ENCODE measurements at places on chromosomes 7 and 10. TPM values are rescaled to one million over a fixed set of nuclear protein-coding genes. Genes with fewer than 3 reads are reported as not detected.
A peak's percentile ranks its signal among the peaks of the same experiment; 100 is the strongest.

- no peak overlapping the region for H3K4me3 ChIP-seq
- no peak for DNase-seq
- no peaks in the 10 kb centered on the region for H3K4me1 ChIP-seq
- no peak overlapping the region for H3K27ac ChIP-seq
- H3K36me3 ChIP-seq: peaks cover 5% of the 10 kb centered on the region
- H3K27me3 ChIP-seq: no peaks in the 10 kb centered on the region
Measured at GRCh38 chr7:138510003-138510402, 49.9 kb downstream of the TRIM24 start.

DNA sequence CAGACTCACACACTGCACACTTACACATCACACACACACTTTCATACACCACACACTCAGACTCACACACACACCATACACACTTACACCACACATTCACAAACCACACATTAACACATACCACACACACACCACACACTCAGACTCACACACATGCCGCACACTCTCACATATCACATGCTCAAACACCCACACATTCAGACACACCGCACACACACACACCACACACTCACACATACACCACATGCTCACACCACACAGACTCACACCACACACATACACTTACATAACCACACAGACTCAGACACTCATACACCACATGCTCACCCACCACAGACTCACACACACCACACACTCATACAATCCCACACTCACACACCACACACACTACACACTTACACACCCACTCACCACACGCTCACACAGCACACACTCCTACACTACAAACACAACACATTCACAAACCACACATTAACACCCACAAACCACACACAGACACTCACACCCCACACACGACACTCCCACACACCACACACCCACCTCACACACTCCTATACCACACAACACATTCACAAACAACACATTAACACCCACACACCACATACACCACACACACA, 125.4 kb downstream of the EVX1 start:
- no peak overlapping the region for H3K4me3 ChIP-seq
- peaks cover 9% of the 10 kb centered on the region for H3K4me1 ChIP-seq
- DNase-seq: no peak

DNA sequence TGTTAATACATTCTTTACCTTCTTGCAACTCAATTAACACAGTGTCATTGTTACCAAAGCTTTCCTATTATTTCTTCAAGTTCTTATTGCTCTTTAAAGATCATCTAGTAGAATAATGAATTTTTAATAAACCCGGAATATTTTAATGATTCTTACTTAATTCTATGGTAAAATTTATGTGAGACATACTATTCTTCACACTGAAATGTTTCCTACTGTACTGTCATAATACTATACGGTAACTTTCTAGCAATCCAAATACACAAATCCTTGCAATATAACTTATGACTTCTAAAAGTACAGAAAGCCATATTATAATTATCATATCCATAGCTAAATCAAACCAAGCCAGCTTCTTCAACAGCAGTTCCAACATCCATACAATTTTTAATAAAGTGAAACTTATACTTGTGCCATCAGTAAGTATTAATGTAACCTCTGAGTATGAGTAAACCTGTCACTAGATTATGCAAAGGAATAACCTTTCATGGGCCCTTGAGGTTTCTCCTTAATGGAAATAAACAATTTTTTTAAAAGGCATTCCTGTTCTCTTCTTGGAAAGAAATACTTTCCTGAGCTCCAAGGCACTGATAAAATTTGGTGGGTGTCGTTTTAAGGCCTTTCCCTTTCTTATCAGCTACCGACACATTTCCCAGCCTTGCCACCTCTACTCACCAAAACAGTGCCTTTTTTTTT, 87.4 kb downstream of the IMMP2L start:
- no peaks in the 10 kb centered on the region for H3K27me3 ChIP-seq
- H3K27ac ChIP-seq: no peak overlapping the region
- H3K36me3 ChIP-seq: no peaks in the 10 kb centered on the region
- no peaks in the 10 kb centered on the region for H3K4me1 ChIP-seq
- peak; percentile 14 for DNase-seq

Gene PALD1
- under 0.01 TPM for total RNA-seq

DNA sequence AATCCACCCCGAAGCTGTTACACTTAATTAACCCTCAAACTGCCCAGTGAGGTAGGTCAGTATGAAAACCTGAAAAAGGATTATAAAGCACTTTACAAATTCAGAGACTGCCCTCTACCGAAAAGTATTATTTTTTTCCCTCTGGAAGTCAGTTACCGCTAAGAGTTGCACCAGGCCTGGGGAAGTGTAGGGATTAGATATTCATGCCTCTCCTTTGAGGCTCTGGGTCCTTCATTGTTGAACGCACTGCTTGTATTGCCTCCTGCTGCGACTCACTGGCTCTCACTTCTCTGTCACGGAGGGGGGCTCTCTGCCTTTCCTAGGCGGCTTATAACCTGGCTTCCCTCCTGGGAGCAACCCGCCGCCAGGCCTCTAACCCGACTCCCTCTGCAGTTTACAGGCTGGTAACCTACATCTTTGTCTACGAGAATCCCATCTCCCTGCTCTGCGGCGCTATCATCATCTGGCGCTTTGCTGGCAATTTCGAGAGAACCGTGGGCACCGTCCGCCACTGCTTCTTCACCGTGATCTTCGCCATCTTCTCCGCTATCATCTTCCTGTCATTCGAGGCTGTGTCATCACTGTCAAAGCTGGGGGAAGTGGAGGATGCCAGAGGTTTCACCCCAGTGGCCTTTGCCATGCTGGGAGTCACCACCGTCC, 2.7 kb downstream of the RHBDD2 start:
- H3K27me3 ChIP-seq: no peaks in the 10 kb centered on the region
- H3K4me1 ChIP-seq: peaks cover 6% of the 10 kb centered on the region
- no peak for DNase-seq
- peaks cover 40% of the 10 kb centered on the region for H3K36me3 ChIP-seq

GRCh38 chr7:25742316-25742715, 409.7 kb upstream of the NFE2L3 start:
- H3K27ac ChIP-seq: no peak overlapping the region
- H3K4me1 ChIP-seq: no peaks in the 10 kb centered on the region

Gene PROSER2
- 1.4 TPM for total RNA-seq

Gene MTPN
- 58.8 TPM for total RNA-seq

Gene GNGT1
- not detected for total RNA-seq

DNA sequence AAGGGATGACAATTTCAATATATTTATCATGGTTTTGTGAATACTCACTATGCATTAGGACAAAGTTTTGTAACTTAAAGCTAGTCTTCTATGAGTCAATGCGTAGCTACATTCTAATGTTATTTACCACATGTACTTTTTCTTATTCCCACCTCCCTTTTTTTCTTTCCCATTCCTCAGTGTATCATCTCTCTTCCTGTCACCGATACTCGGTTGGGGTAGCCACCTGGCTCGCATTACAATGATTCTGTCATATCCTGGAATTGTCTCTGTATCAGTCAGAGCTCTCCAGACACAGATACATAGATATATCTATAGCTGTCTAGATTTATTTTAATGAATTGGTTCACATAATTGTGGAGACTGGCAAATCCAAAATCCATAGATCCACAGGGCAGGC, 9.8 kb upstream of the RALA start:
- peaks cover 15% of the 10 kb centered on the region for H3K4me1 ChIP-seq
- H3K27ac ChIP-seq: no peak overlapping the region
- no peaks in the 10 kb centered on the region for H3K27me3 ChIP-seq
- peak; percentile 76 for DNase-seq
- H3K36me3 ChIP-seq: no peaks in the 10 kb centered on the region
- no peak overlapping the region for H3K4me3 ChIP-seq

Gene SHTN1
- 1.4 TPM for total RNA-seq

Gene TMEM273
- not detected for total RNA-seq

DNA sequence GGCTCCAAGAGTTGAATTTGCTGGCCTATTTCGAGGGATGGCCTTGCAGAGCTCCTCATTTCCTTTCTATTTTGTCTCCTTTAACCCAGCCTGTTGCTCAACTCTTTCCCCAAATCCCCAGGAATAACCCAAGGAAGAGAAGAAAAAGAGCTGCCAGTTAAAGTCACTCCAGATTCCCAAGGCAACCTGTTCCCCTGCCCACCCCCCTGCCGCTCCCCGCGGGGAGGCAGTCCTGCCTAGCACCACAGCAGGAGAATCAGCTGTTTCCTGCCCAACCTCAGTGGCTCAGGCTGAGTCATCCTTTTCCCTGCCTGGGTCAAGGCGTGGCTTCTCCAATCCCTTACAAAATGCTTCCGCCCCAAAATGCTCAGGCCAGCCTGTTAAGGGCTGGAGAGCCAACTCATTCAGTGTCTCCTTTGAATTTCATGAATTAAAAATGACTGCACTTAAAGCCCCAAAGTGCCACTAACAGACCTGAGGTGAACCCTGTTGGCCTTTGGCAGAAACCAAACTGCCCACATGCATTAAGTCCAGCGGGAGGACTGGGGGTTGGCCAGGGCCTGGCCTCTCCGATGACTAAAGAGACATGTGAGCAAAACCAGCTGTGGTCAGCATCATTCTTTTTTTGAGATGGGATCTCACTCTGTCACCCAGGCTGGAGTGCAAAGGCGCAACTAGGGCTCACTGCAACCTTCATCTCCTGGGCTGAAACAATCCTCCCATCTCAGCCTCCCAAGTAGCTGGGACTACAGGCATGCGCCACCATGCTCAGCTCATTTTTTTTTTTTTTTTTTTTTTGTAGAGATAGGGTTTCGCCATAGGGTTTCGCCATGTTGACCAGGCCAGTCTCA, 83.2 kb upstream of the KIF5B start:
- no peaks in the 10 kb centered on the region for H3K36me3 ChIP-seq
- no peak overlapping the region for H3K4me3 ChIP-seq
- peaks cover 5% of the 10 kb centered on the region for H3K4me1 ChIP-seq
- no peaks in the 10 kb centered on the region for H3K27me3 ChIP-seq
- DNase-seq: peak; percentile 94
- H3K27ac ChIP-seq: peak overlapping the region; percentile 44

- H3K36me3 ChIP-seq: no peaks in the 10 kb centered on the region
- H3K27ac ChIP-seq: no peak overlapping the region
- H3K27me3 ChIP-seq: peaks cover 6% of the 10 kb centered on the region
- DNase-seq: peak; percentile 59
Measured at GRCh38 chr10:88793712-88794299, 8.7 kb upstream of the LIPM start.

DNA sequence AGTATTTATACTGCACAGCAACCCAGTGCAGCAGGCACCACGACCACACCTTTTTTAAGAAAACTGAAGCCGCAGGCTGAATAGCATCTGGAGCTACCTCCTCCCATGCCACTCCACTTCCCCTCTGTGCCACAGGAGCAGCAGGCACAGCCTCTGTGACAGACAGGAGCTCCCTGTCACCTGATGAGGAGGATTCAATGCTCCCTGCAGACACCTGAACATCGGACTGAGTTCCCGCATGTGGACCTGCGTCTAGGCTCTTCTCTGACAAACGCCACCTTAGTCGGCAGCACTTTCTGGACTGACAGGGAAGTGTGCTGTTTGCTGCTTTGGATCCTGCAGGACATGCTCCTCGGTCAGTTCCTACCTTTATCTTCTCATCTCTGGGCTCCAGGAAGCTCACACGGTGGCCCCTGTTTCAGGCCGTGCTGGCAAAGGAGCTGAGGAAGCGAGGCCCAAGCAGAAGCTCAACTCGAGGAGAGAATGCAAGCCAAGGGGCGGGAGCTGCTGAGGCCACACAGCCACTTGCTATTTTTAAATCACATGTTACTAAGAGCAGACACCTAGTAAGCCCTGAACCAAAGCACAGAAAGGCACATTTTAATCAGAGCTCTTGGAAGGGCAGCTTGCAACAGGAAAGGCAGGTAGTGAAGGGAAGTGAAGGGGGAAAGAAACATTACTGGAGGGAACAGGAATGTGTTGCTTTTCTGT, 56.6 kb downstream of the VOPP1 start:
- H3K4me1 ChIP-seq: peaks cover under 1% of the 10 kb centered on the region
- H3K27me3 ChIP-seq: no peaks in the 10 kb centered on the region
- no peak overlapping the region for H3K27ac ChIP-seq
- no peak for DNase-seq
- no peak overlapping the region for H3K4me3 ChIP-seq

DNA sequence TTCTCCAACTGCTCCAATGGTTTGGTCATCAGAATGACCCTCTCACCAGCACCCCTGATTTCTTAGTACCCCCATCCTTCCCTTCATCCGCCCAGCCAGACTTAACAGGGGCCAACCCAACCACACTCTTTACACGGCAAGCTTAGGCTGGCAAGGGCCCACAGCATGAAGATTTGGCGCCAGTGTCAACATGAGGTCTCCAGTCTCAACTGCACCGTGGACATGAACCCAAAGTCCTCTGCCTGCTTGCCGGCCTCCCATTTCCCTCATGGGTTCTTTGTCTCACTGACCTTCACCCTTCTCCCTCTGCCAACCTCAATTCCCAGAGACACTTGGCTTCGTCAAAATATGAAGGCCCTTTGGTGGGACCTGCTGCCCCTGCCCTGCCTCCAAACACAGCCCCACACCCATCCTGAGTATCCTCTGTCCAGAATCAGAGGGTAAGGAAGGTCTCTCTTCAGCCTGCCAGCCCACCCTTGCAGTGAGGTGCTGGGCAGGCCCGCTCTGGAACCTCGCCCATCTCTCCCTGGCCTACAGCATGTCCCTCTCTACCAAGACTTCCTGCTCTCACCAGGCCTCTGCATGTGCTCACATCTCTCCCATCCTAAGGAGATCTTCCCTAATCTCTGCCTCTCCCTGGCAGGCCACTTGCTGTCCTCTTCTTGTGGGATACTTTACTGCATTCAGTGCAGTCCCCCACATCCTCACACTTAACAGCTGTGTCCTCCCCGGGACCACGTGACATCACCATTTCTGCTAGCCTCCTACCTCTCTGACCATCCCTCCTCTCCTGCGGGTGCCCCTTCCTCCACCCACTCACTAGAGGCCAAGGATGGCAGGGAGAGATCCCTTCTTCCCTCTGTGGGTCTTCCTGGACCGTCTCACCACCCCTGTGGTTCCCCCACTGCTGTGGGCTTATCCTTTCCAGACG, 91.7 kb upstream of the ZMIZ1 start:
- no peak overlapping the region for H3K4me3 ChIP-seq
- peak overlapping the region; percentile 13 for H3K27ac ChIP-seq
- H3K36me3 ChIP-seq: no peaks in the 10 kb centered on the region
- DNase-seq: no peak
- H3K4me1 ChIP-seq: peaks cover 34% of the 10 kb centered on the region
- peaks cover 2% of the 10 kb centered on the region for H3K27me3 ChIP-seq

Gene LEP
- not detected for total RNA-seq

Gene SPAM1
- total RNA-seq: not detected

- DNase-seq: peak; percentile 91
- H3K27ac ChIP-seq: peak overlapping the region; percentile 75
- H3K4me1 ChIP-seq: peaks cover 17% of the 10 kb centered on the region
- H3K4me3 ChIP-seq: no peak overlapping the region
Measured at GRCh38 chr7:106609416-106609815, 51.5 kb downstream of the CCDC71L start.

Gene ANKRD22
- not detected for total RNA-seq

GRCh38 chr7:96786998-96787395, 77.4 kb upstream of the SEM1 start:
- H3K4me1 ChIP-seq: no peaks in the 10 kb centered on the region
- no peak overlapping the region for H3K4me3 ChIP-seq
- no peak overlapping the region for H3K27ac ChIP-seq
- no peaks in the 10 kb centered on the region for H3K36me3 ChIP-seq
